CD4-positive, alpha-beta T cell treated with Interleukin-17A for 1 hour (primary cell): ENCODE measurements at places on chromosomes 3 and 15.

- DNase-seq = no peak
Measured at GRCh38 chr15:94028809-94029208, 202.6 kb upstream of the MCTP2 start.

- DNase-seq = no peak
Measured at GRCh38 chr3:54888873-54889272, 39.0 kb downstream of the LRTM1 start.

GRCh38 chr3:4994823-4995499, 15.7 kb downstream of the BHLHE40 start:
- no peak for DNase-seq

DNA sequence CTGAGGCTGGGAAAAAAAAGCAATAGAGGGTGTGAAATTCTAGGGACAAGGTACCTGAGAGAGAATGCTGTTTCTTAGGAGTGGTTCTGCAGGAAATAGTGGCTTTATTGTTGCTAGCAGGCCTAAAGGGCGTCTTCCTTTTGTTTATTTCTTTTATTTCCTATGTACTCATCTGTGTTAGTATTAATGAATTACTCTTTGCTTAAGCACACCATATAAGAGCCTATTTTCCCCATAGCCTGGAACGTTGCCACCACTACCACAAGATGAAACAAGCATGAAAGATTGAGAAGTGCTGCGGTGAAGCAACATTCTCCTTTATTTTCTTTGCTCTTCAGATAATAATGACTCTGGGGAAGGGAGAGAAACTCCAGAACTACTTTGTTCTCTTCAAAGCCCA, 21.3 kb upstream of the GOLIM4 start:
- no peak for DNase-seq

DNA sequence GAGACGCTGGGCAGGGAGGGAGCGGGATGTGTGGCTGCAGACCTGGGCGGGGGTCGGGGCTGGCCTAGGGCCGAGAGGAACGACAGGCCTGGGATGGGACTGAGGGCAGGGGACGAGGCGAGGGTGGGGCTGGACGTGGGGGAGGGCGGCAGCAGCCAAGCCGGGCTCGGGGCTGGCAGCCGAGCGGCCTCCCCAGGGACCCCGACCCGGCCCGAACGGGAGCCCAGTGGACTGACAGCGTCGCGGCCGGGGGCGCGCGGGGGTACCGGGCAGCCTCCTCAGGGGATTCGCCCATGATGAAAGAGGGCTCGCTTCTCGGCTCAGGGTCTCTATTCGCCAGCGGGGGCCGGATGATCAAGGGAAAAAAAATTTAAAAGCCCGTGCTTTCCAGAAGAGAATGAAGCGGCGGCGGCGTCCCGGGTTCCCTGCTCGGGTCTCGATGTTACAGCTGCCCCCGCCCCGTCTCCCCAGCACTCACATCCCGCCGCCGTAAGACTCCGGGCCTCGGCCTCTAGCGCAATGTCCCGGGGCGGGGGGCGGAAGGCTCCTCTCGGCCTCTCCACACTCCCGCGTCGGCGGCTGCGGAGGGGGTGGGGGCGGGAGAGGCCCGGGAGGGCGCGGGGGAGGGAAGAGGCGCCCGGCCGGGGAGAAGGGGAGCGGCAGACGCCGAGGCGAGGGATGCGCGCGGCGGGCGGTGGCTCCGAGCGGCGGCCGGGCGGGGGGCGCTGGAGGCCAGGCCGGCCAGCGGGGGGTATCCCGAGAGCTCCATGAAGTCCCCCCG, 4.3 kb downstream of the PTH1R start:
- no peak for DNase-seq

DNA sequence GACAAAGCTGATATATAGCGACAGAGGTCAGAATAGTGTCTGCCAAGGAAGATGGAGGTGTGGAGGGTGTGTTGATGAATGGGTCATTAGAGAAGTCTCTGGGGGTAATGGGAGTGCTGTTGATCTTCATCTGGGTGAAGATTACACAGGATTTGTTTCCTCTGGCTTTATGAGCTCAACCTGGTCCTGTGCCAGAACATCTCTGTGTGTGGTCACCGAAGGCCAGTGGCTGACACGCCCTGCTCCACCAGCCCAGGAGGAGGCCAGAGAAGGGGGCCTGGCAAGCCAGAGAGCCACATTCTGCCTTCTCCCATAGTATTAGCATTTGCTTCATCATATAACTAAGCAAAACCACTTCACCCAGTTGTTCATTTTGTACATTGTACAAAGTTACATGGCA, 121.1 kb downstream of the ZNF621 start:
- no peak for DNase-seq

DNA sequence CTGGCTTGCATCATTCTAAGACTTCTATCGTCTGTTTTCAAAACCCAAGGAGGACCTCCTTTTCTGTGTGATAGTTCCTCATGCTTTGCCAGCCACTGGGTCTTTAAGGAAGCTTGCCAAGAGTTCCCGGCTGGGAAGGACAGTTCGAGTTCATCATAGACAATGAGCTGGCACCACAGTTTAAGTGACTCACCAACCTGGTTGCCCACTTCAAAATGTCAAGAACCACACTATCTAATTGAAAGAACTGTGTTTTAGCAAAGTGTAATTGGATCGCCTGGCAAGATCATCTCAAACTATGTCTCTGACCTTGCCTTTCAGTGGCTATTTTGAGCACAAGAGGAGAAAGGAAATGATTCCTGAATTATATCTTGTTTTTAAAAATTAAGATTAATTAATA, 27.9 kb downstream of the SOX2 start:
- DNase-seq = no peak

GRCh38 chr3:149613988-149614387, 43.8 kb downstream of the WWTR1 start:
- no peak for DNase-seq

GRCh38 chr3:31810991-31811433, 170.1 kb downstream of the OSBPL10 start:
- no peak for DNase-seq

DNA sequence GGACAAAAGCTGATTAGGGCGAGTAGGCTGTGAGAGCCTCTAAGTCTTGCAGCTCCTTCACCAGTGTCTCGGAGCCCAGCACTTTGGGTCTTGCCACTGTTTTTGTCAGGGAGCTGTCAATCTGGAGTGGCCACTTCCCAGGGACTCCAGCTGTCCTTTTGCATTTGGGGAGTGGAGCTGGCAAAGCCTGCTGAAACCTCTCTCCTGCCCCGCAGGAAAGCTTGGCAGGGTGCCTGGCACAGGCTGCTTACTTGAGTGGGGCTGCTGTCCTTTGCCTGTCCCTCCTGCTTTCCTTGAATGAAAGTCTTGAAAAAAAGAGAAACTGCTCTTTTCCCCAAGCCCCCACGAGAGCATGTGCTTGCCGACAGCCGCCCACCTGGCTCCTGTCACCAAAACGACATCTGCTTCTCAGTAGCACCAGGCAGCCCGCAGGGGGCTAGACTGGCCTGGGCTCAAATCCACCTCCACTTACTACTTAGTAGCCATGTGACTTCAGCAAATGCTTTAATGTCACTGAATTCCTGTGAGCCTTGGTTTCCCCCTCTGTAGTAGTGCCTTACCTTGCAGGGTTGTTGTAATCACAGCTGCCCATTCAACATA, 13.7 kb downstream of the USP13 start:
- no peak for DNase-seq

DNA sequence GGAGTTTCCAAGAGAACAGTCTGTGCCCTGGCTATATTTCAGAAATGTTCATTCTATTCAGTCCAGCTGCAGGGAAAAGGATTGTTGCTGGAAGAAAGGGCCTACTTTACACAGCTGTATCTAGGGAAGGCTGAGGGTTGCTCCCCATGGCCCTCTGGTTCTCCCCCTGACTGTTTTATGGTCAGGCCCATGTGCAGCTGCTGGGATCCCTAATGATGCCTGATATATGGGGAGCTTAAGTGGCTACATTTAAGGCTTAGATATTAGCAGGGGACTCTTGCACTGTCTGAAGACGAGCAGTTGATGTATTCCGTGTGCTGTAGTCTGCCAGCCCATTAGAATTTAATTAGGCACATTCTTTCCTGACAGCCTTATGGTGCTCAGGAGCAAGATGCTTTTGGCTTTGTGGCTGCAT, 72.0 kb downstream of the FAM43A start:
- DNase-seq = no peak

GRCh38 chr3:21310161-21310560, 440.8 kb downstream of the ZNF385D start:
- no peak for DNase-seq

DNA sequence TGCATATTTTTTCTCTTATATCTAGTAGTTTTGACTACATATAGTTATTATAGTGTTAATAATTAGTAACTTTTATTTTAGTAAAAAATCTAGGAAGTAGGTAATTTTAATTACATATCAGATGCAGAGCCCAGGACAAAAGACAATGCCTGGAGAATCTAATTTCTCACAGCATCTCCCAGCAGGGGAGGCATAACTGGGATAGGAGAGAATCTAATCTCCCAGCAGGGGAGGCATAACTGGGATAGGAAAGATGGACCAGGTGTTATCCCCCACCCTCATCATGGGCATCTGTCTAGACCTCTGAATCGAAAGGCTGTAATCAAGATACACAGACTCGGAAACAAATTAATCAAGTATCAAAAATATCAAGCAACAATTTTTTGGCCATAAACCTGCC, 58.2 kb downstream of the OSTN start:
- DNase-seq = no peak

DNA sequence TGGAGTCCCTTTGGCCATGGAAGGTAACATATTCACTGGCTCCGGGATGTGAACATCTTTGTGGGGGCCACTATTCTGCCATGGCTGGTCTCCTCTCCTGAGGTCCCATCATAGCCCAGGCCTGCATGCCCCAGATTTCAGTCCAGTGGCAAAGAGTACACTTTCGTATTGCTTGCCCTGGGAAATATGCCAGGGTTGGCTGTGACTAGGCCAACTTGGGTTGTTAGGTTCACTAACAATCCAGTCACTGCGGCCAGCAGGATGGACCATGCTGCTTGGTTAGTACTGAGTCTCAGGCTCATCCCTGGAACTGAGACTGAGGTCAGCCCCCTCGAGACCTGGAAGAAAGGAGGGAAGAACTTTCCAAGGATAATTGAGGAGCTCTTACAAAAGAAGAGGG, 9.8 kb upstream of the EEFSEC start:
- DNase-seq = no peak

DNA sequence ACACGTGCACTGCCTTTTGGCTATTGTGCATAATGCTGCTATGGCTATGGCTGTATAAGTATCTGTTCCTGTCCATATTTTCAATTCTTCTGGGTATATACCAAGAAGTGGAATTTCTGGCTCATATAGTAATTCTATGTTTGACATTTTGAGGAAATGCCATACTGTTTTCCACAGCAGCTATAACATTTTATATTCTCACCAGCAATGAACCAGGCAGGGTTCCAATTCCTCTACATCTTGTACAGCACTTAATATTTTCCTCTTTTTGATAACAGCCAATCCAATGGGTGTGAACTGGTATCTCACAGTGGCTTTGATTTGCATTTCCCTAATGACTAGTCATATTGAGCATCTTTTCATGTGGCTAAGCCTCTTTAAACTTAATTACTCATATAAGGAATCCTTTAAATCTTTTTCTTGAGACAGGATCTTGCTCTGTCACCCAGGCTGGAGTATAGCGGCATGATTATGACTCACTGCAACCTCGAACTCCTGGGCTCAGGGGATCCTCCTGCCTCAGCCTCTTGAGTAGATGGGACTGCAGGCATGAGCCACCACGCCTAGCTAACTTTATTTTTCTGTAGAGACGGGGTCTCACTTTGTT, 38.1 kb upstream of the IGDCC4 start:
- DNase-seq = no peak

DNA sequence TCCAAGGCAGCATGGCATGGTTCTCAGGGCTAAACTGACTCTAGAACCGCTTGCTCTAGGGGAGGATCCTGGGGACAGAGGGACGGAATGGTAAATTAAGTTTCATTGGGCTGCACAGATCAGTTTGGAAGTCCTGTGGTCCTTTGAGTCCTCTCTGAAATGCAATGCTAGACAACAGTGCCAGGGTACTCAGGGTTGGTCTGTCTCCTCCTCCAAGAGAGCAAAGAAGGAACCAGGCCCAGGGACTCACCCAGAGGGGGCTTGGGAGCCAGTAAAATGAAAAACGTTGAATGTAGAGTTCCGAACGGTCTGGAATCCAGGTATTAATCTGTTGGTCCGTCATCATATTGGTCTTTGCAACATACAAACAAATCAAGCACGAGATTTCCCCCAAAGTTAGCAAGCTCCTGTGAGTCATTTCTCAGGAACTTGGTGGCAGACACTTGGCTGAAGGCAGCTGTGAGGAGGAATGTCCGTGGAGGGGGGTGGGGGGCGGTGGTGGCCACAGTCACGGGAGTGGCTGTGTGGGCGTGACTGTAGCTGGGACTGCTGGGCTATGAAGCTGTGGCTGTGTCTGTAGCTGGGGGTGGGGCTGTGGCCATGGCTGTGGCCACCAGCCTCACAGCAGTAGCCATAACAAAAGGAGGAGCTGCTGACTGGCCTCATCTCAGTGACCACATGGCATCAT, 361.0 kb downstream of the SHQ1 start:
- no peak for DNase-seq

DNA sequence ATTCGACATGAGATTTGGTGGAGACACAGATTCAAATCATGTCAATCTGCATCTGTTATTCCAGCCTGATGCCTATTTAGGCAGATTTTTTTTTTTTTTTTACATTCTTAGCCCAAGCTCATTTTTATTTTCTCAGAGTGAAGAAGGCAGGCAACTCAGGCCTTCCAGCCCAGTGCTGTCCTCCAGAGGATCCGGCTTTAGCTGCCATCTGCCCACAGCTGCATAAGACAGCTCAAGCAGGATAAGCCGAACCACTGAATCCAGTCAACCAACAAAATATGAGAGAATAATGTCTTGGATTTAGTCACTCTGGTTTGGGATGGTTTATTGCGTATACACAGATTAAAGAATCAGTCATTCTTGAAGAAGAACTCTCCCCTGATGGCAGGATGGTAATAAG, 19.9 kb upstream of the COLQ start:
- no peak for DNase-seq

- no peak for DNase-seq
Measured at GRCh38 chr3:15974647-15975046, 176.9 kb upstream of the ANKRD28 start.

DNA sequence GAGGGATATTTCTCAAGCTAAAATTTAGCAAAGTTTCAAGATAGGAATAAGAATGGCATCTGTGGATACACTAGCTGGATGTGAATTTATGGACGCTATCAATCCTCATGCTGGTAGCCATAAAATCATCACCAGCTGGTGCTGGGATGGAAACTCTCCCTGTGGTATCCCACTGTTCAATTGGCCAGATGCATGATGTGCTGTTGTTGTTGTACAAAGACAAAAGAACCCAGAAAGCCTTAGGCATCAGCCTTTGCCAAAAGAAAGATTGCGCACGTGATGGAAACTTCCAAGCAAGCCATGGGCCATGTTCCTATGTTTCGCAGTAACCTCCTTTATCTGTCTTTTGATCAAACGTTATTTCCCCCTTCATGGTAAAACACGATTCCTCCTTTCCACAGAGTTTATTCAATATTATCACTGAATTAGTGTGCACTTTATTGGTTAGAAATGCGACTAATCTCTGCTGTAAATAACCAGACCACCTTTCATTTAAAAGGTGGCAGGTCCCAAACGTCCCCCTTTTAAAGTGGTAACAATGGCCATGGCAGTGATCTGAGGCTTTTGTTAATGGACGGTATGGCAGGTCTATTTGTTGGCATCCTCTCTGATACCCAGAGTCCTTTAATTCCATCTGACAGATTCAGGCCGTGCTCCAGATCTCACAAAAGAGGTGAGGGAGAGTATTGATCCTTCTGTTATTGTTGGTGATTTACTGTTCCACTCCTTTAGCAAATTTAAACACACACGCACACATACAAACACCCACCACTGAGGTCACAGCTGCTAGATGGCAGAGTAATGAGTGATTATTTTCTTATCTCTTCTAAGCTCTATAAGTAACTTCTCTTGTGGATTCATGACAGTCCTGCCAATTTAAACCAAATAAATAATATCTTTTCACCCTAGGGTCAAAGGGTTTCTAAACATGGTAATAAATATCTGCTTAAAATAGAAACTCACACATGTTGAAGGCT, 291.2 kb upstream of the KCNMB2 start:
- DNase-seq = no peak
